Thyroid gland (tissue), 4 donors: ENCODE measurements at places on chromosomes 3 and 15.

GRCh38 chr3:157290766-157291165 lies 130.8 kb upstream of the CCNL1 start:
- no peak for DNase-seq

GRCh38 chr3:114878114-114878839 lies 268.8 kb downstream of the ZBTB20 start:
- DNase-seq: no peak

- DNase-seq: no peak
Observed at GRCh38 chr3:94520364-94520763, 457.5 kb downstream of the NSUN3 start.

GRCh38 chr3:105356988-105357387 lies 9.7 kb upstream of the ALCAM start:
- no peak for DNase-seq

DNA sequence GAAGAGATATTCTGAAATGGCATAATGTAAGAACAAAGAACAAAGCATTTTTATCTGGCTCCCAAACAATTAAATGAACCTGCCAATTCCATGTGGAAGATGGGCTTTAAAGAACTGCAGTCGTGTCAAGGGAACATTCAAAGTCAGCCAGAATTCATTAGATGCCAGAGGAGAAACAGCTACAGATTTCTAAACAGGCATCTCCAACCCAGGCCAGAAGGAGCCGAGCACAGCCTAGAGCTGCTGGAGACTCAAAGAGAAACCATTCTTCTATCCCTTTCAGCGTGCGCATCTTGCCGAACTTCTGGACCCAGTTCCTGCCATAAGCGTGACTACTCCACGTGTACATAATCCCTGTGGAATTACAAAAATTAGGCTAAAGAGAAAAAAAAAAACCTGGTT lies 60.4 kb downstream of the MB21D2 start:
- no peak for DNase-seq

- DNase-seq: no peak
Observed at GRCh38 chr3:113546414-113546893, 14.1 kb downstream of the SIDT1 start.

DNA sequence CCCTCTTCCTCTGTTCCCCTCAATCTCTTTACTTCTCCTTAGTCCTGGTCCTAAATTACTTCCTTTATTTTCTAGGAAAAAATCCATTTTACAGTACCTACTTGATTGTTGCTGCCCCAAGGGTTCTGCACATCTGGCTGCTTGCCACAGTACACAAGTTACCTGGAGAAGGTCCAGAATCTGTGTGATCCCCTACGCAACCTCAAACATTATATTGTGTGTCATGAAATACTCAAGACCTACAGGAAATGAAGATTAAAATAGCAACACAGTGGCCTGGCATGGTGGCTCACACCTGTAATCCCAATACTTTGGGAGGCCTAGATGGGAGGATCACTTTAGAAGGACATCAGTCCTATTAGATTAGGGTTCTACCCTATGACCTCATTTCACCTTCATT lies 48.7 kb downstream of the PRKAR2A start:
- peak; percentile 9 for DNase-seq

GRCh38 chr3:170132335-170132734 lies 49.2 kb downstream of the PHC3 start:
- DNase-seq: no peak

- peak; percentile 80 for DNase-seq
Observed at GRCh38 chr15:100338971-100339444, 2.8 kb downstream of the ADAMTS17 start.

DNA sequence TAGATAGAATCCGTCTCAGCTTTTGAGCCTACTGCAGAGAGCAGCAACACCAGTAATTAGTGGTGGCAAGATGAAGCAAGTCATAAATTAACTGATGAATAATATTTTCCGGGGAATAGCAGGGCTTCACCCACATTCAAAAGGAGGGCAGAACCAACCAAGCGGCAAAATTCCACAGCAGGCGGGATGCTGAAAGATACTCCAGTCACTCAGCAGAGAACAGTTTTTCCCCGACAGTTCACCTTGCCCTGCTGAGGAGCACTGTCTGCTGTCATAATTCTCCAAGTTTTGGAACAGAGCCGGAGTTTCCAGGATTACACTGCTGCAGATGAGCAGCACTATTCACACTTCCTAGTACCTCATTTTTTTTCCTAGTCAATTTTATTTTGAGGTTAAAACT lies 274.7 kb downstream of the CD47 start:
- no peak for DNase-seq

- DNase-seq: peak; percentile 54
Observed at GRCh38 chr3:196660381-196661166, 21.1 kb downstream of the NRROS start.

DNA sequence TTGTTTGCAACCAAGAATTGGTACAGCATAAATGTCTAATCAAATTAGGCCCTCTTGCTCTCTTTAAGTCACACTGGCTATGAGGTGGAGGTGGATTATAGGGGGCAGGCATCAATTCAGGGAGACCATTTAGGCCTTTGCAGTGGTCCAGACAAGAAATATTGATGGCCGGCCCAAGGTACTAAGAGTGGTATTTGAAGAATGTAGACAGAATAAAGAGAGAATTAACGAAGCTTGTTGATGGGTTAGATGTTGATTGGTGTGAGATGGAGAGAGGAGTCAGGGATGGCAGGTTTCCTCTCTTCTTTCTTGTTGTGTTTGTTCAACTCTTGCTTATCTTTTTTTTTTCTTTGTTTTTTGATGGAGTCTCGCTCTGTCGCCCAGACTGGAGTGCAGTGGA lies 48.5 kb downstream of the PIK3CA start:
- DNase-seq: no peak

- no peak for DNase-seq
Observed at GRCh38 chr3:5822843-5823242, 635.3 kb downstream of the EDEM1 start.

- peak; percentile 88 for DNase-seq
Observed at GRCh38 chr15:55673287-55673686, 69.7 kb downstream of the PRTG start.

DNA sequence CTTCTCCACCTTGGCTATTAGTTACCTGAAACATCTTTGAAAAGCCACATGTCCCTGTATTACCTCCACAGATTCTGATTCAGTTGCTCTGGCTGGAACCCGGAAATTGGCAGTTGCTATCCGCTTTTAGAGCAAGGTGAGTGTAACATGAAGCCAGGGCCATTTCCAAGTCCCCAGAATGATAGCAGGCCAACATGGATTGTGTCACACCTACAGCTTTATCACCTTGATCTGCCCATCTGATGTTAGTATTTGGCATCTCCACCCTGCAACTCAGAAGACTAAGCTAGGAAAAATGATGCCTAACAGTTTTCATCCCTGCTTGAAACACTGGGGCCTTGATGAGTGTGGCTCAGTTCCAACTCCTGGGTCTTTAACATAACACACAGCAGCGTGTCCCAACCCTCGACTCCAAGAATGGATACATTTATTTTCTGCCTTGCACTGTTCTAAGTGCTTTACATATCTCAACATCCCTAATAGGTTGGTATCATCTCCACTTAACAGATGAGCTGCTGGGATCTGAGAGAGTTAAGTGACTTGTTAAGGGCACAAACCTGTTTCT lies 21.3 kb upstream of the NUDT16 start:
- DNase-seq: no peak

DNA sequence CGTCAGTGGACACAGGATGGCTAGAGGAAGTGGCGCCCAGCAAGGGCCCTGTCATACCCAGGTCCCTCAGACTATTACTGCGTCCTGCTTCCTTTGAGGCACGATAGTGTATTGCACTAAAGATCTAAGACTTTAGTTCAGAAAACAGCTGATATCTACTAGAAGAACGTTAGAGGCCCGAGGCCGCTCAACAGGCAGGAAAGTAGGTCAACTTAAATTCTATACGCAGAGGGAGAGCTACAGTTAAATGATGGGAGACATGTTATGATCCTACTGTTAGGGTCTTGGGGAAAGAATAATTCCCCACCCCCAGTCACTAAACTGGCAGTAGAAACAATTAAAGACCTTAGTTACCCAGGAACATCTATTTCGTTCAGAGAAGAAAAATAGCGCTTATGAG lies 317.8 kb downstream of the CHST2 start:
- no peak for DNase-seq

- no peak for DNase-seq
Observed at GRCh38 chr3:14266361-14266760, 87.7 kb downstream of the LSM3 start.

GRCh38 chr15:57138349-57138788 lies 219.9 kb downstream of the TCF12 start:
- DNase-seq: peak; percentile 10

DNA sequence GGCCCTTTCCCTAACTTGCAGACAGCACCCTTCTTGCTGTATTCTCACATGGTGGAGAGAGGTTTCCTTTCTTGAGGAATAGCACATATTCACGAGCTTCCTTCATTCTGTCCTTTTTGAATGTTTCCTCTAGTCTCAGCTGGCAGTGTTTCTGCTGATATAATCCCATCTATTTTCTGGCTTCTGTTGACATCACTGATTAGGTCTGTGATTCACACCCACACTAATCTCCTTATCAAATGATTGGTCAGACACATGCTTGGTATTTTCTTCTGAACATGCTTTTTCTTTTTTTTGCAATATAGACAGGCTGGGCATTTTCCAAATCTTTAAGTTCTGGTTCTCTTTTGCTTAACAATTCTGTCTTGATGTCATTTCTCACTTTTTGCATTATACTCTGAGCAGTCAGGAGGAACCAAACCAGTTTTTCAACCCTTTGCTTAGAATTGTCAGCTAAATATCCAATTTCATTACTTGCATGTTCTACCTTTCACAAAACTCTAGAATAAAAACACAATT lies 65.4 kb downstream of the OXSM start:
- DNase-seq: no peak

DNA sequence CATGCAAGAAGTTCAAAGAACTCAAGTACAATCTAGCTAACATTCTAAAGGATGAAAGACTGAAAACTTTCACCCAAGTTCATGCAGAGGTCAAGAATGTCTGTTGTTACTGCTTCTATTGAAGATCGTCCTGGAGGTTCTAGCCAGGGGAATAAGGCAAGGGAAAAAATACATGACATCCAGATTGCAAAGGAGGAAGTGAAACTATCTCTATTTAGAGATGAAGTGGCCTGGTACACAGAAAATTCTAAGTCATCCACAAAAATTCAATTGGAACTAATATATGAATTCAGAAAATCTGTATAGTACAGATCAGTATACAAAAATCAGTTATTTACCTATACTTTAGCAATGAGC lies 693.0 kb downstream of the NR2F2 start:
- DNase-seq: no peak

- DNase-seq: no peak
Observed at GRCh38 chr15:32774022-32774421, 56.2 kb downstream of the GREM1 start.

GRCh38 chr15:45539680-45540079 lies 17.1 kb upstream of the SLC30A4 start:
- DNase-seq: no peak

DNA sequence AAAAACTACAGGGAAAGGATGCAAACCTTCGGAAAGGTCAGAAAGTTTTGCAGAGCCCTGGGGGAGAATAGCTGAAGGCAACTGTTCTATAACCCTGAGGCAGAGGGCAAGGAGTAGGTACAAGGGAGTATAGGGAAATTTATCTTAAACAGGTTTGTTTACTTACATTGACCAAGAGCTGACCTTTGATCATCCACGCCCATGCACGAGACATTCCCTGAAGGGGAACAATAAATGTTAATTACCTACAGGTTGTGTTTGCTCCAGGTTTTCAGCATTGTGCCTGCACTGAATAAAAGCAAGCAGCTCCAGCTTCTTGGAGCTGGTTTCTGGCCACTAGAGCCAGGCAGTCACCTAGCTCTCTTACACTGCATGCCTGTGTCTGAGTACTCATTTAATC lies 524.5 kb upstream of the TGFBR2 start:
- DNase-seq: no peak

- DNase-seq: no peak
Observed at GRCh38 chr3:159852266-159852665, 136.4 kb upstream of the IL12A start.

DNA sequence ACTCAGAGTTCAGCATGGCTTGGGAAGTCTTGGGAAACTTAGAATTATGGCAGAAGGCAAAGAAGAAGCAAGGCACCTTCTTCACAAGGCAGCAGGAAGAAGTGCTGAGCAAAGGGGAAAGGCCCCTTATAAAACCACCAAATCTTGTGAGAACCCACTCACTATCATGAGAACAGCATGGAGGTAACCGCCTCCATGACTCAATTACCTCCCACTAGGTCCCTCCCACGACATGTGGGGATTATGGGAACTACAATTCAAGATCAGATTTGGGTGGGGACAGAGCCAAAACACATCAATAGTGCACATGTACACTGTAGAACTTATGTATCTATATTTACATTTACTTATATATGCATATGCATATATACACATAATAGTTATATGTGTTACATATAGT lies 565.3 kb upstream of the NR2F2 start:
- no peak for DNase-seq

DNA sequence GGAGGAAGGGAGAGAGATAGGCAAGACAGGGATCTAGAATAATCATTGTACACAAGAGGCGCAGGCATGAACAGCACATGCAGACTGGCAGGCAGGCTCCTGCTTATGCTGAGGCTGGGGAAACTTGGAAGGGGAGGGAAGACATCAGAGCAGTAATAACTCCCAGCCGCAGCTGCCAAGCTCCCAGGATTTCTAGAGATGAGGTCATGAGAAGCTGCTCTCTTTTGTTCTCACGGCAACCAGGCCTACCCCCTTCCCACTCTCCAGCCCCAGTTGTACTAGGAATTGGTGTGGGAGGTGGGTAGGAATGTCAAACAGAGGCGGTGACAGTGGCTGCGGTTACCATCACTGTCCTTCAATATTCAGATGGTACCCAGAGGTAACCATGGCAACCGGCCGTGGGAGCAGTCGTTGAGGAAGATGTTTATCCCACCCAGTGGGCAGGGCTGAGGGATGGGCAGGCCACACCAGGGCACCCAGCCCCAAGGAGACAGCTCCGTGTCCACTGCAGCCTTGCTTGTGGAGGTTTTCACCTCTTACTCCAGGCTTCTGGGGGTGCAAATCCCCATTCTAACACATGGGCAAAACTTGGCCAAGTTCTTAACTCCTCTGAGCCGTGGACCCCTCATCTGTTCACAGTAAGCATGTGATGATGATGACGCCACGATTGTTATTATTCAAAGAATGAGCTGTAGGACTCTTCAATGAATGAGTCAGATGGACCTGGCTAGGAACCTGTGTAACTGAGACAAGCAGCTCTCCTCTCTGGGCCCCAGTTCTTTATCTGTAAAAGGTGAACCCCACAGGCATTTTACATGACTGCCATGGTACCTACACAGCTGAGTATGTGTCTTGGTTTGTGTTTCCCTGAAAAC lies 360.8 kb upstream of the PROK2 start:
- DNase-seq: no peak

DNA sequence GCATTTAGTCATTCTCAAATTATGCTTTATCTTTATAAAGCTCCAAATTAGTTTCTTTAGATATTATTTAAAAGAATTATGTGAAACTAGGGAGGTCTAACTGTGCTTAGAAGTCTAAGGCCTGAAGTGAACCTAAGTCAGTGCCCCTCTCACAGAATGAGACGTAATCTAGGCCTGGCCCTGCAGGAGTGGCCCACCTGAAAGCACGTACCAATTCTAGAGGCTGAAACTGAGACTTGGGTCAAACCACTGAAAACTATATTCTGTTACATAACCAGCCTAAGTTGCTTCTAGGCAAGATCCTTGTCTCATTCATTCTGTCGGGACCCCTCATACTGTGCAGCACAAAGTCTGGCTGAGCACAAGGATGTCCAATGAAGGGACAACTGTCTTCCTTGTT lies 143.7 kb downstream of the ISL2 start:
- DNase-seq: no peak
